ENCODE measurements at places on chromosomes 2 and 18. TPM values are rescaled to one million over a fixed set of nuclear protein-coding genes. Genes with fewer than 3 reads are reported as not detected.

Gene DNMT3A
- total RNA-seq = 26.2 TPM

Gene IL1R1
- total RNA-seq = 31.2 TPM

Gene MC2R
- total RNA-seq = not detected

Gene SCN9A
- 0.47 TPM for total RNA-seq

Gene PXDN
- 12.5 TPM for total RNA-seq

Gene NDC80
- 0.21 TPM for total RNA-seq

Gene STAT4
- 0.56 TPM for total RNA-seq

Gene FOXI3
- not detected for total RNA-seq

Gene L3MBTL4
- total RNA-seq = 1.1 TPM

Gene SAG
- not detected for total RNA-seq

DNA sequence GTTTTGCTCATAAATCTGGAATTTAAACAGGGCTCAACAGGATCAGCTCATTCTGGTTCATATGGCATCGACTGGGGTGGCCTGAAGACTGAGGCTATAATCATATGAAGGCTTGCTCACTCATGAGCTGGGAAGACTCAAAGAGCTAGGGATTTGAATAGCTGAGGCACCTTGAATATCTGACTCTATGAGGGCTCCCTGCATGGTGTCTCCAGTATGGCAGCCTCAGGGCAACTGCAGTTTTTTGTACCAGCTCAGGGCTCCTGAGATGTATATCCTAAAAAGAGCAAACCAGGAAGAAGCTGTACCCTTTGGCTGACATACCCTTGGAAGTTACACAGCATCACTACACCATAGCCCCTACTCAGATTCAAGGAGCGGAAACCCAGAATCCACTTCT is 15.3 kb upstream of the GPR39 start:
- no peaks in the 10 kb centered on the region for H3K36me3 ChIP-seq
- H3K27ac ChIP-seq = no peak overlapping the region
- DNase-seq = no peak

- no peaks in the 10 kb centered on the region for H3K36me3 ChIP-seq
- no peak overlapping the region for H3K27ac ChIP-seq
- DNase-seq = no peak
- H3K27me3 ChIP-seq = no peaks in the 10 kb centered on the region
Measured at GRCh38 chr2:207332480-207333212, 166.9 kb upstream of the KLF7 start.

- H3K36me3 ChIP-seq = peaks cover 9% of the 10 kb centered on the region
- no peak for DNase-seq
- H3K27me3 ChIP-seq = no peaks in the 10 kb centered on the region
- no peak overlapping the region for H3K27ac ChIP-seq
- H3K4me3 ChIP-seq = no peak overlapping the region
Measured at GRCh38 chr2:20023688-20024087, 11.2 kb upstream of the MATN3 start.

DNA sequence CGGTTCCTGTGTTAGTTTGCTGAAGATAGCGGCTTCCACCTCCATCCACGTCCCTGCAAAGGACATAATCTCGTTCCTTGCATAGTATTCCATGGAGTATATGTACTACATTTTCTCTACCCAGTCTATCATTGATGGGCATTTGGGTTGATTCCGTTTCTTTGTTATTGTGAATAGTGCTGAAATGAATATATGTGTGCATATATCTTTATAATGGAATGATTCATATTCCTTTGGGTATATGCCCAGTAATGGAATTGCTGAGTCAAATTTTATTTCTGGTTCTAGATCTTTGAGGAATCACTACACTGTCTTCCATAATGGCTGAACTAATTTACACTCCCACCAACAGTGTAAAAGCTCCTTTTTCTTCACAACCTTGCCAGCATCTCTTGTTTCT is 255.4 kb upstream of the CDH2 start:
- H3K36me3 ChIP-seq = no peaks in the 10 kb centered on the region
- DNase-seq = no peak
- H3K27ac ChIP-seq = no peak overlapping the region
- no peak overlapping the region for H3K4me3 ChIP-seq
- no peaks in the 10 kb centered on the region for H3K27me3 ChIP-seq
- H3K4me1 ChIP-seq = no peaks in the 10 kb centered on the region

GRCh38 chr2:17620841-17621240 is 80.3 kb downstream of the VSNL1 start:
- no peak overlapping the region for H3K4me3 ChIP-seq
- no peaks in the 10 kb centered on the region for H3K27me3 ChIP-seq
- no peak for DNase-seq

DNA sequence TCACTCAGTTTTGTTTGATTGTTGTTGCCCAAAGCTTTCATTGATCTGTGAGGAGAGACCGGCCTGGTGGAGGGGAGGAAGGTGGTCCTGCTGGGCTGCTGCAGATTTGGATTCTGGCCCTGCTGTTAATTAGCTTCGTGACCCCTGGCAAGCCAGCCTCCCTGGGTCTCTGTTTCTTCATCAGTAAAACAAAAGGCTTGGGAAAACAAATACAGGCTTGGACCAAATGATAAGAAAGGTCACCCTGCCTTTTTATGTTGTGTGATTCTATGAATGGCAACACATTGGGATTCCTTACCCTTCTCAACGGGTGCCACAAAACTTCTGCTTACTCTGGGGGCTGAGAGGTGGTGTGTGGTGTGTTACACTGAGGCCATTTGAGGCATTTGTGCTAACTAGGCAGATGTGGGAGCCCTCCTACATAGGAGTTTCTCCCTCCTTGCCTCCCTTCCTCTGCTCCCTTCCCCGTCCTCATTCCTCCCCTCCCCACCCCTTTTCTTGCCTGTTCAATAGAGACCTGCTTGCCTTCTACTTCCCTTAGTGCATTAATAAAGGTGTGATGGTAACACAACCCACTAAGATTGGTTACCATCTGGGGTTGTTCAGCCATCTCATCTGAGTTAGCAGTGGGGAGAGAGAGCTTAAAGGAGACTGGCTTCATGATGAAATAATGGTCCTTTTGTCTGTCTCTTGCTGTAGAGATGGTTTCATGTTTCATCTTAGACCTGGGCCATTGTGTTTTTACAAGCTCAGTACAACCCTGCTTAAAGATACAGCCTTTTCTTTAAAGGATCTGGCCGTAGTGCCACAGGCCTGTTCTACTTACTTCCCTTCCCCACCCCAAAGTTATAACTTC is 96.2 kb downstream of the TANC1 start:
- DNase-seq = no peak
- no peaks in the 10 kb centered on the region for H3K27me3 ChIP-seq
- no peaks in the 10 kb centered on the region for H3K36me3 ChIP-seq
- H3K27ac ChIP-seq = no peak overlapping the region
- H3K4me1 ChIP-seq = no peaks in the 10 kb centered on the region

GRCh38 chr2:120435671-120436459 is 89.9 kb downstream of the INHBB start:
- no peaks in the 10 kb centered on the region for H3K4me1 ChIP-seq
- no peaks in the 10 kb centered on the region for H3K36me3 ChIP-seq
- peaks cover 4% of the 10 kb centered on the region for H3K27me3 ChIP-seq
- H3K27ac ChIP-seq = no peak overlapping the region
- H3K4me3 ChIP-seq = no peak overlapping the region
- no peak for DNase-seq

- peaks cover 7% of the 10 kb centered on the region for H3K4me1 ChIP-seq
- H3K36me3 ChIP-seq = no peaks in the 10 kb centered on the region
- H3K27me3 ChIP-seq = no peaks in the 10 kb centered on the region
- no peak overlapping the region for H3K4me3 ChIP-seq
Measured at GRCh38 chr2:222404151-222404905, 20.0 kb upstream of the SGPP2 start.

DNA sequence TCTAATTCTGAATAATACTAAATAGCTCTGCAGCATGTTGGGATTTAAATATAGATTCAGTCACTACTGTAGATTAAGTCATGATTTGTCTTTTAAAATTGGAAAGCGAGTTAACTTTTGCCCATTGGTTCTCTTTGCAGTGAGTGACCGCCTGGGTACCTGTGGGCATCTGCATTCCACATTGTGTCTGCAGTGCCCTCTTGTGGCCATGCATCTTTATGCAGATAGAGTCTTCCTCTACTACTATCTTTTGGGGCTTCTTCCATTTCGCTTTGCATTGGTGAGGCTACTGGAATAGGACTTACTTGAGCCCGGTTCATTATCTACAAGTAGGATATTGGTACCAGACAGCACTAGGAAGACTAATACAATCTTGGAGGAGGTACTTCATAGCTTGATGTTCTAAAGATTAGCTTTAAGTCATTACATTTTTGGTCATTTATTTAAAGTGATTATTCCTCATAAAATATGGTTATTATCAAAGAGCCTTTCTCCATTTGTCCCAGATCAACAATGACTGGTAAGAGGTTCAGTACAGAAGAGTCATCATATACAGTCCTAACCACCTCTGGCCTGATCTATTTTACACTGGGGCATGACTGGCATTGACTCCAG is 203.0 kb downstream of the SOCS6 start:
- no peaks in the 10 kb centered on the region for H3K27me3 ChIP-seq
- no peak overlapping the region for H3K4me3 ChIP-seq
- H3K36me3 ChIP-seq = no peaks in the 10 kb centered on the region
- H3K27ac ChIP-seq = no peak overlapping the region

GRCh38 chr2:80102026-80102425 is 202.5 kb downstream of the LRRTM1 start:
- no peaks in the 10 kb centered on the region for H3K36me3 ChIP-seq
- no peak for DNase-seq
- no peak overlapping the region for H3K27ac ChIP-seq
- H3K27me3 ChIP-seq = no peaks in the 10 kb centered on the region

DNA sequence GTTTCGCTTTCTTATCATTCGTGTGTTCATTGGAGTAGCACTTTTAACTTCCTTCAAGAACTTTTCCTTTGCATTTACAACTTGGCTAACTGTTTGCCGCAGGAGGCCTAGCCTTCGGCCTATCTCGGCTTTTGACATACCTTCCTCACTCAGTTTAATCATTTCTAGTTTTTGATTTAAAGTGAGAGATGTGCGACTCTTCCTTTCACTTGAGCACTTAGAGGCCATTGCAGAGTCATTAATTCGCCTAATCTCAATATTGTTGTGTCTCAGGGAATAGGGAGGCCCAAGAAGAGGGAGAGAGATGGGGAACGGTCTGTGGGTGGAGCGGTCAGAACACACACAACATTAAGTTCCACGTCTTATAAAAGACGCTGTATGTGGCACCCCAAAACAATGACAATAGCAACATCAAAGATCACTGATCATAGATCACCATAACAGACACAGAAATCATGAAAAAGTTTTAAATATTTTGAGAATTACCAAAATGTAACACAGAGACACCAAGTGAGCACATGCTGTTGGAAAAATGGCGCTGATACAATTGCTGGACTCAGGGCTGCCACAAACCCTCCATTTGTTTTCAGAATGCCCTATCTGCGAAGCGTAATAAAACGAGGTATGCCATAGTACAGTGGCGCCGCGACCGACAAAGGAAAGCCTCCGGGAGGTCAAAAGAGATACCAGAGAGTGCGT is 553 bp downstream of the TIGD1 start:
- DNase-seq = no peak
- H3K4me1 ChIP-seq = peaks cover 32% of the 10 kb centered on the region
- peak overlapping the region; percentile 97 for H3K4me3 ChIP-seq
- H3K36me3 ChIP-seq = peaks cover 32% of the 10 kb centered on the region
- peak overlapping the region; percentile 99 for H3K27ac ChIP-seq

DNA sequence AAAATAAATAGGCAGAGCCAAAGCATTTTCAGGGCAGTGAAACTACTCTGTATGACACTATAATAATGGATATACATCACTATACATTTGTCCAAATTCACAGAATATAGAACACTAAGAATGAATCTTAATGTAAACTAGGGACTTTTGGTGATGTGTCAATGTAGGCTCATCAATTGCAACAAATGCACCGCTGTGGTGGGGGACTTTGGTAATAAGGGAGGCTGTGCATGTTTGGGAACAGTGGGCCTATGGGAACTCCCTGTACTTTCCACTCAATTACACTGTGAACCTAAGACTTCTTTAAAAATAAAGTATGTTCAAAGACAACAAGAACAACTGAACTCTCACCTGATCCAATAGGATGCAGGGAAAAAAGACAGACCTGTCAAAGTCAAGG is 220.7 kb downstream of the CMPK2 start:
- DNase-seq = no peak
- H3K27ac ChIP-seq = no peak overlapping the region
- no peaks in the 10 kb centered on the region for H3K4me1 ChIP-seq

DNA sequence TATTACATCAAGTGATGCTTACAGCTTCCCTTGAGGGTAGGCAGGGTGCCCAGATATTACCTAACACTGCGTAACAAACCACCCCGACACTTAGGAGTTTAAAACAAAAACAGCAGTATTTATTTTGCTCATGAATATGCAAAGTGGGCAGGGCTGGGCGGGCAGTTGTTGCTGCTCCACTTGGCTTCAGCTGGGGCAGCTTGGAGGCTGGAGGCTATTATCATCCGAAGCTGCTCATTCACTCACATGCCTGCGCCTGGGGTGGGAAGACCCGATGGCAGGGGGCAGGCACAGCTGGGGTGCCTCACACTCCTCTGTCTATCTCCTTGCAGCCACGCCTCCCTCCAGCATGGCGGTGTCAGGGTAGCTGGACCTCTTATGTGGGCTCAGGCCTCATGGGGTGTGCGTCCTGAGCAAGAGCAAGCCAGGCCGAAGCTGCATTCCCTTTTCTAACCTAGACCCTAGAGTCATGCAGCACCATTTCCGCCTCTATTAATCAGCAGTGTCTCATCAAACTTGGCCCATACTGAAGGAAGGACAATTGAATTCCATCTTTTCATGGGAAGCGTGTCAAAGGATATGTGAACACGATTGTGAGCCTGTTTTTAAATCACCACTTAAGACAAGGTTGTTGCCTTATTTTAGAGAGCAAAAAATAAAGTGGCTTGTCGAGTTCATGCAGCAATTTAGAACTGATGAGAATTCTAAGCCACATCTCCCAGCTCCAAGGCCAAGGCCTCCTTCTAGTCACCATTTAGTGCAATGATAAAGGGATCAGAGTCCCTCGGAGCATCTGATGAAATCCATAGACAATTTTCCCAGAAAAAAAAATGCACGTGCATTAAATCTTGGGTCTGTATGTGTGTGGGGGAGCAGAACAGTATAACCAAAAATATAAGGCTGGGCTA is 54.9 kb downstream of the SDC1 start:
- H3K4me3 ChIP-seq = no peak overlapping the region
- DNase-seq = no peak
- no peak overlapping the region for H3K27ac ChIP-seq
- H3K4me1 ChIP-seq = no peaks in the 10 kb centered on the region
- H3K36me3 ChIP-seq = no peaks in the 10 kb centered on the region
- H3K27me3 ChIP-seq = no peaks in the 10 kb centered on the region

- H3K27ac ChIP-seq = no peak overlapping the region
- no peak for DNase-seq
- no peaks in the 10 kb centered on the region for H3K27me3 ChIP-seq
- H3K36me3 ChIP-seq = no peaks in the 10 kb centered on the region
Measured at GRCh38 chr2:37394263-37394662, 49.8 kb downstream of the QPCT start.
